ENCODE measurements at places on chromosomes 16 and 17.

DNA sequence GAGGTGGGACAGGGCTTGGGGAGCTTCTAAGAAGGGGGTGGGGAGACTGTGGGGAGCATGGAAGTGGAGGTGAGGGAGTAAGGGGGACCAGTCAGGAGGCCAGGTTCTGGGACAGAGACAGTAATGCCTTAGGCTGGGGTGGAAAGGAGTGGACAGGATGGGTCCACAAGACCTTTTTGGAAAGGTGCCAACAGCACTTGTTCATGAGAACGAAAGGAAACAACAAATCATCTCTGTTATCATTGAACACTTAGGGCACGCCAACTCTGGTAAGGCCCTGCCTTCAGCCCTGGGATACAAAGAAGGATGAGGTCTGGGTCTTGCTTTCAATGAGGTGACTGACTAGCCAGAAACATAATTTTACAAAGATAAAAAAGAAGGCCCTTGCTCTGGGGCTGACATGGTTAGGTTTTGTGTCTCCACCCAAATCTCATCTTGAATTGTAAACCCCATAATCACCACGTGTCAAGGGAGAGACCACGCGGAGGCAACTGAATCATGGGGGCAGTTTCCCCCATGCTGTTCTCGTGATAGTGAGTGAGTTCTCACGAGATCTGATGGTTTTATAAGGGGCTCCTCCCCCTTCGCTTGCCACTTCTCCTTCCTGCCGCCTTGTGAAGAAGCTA is 113.8 kb downstream of the SLC39A11 start:
- no peak for DNase-seq

GRCh38 chr16:56670620-56670934 is 963 bp downstream of the MT1H start:
- DNase-seq: no peak

- DNase-seq: no peak
Observed at GRCh38 chr16:48091117-48091516, 64.7 kb downstream of the ABCC12 start.

DNA sequence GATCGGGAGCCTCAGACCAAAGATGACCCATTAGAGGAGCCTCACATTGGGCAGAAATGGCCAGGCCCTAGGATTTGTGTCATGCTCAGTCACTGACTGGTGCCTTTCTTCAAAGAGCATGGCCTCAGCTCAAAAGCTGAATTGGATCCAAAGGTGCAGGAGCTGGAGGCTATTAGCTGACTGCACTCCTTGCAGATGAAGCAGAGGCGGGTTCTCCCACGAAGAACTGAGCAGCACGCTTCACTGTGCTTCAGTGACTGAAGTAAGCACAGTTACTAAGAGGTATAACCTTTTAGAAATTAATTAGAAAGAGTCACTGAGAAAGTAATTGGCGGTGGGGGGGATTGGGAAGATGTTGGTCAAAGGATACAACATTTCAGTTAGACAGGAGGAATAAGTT is 18.7 kb upstream of the COX10 start:
- DNase-seq: no peak

GRCh38 chr17:1203111-1203966 is 23.6 kb upstream of the ABR start:
- DNase-seq: peak; percentile 28

DNA sequence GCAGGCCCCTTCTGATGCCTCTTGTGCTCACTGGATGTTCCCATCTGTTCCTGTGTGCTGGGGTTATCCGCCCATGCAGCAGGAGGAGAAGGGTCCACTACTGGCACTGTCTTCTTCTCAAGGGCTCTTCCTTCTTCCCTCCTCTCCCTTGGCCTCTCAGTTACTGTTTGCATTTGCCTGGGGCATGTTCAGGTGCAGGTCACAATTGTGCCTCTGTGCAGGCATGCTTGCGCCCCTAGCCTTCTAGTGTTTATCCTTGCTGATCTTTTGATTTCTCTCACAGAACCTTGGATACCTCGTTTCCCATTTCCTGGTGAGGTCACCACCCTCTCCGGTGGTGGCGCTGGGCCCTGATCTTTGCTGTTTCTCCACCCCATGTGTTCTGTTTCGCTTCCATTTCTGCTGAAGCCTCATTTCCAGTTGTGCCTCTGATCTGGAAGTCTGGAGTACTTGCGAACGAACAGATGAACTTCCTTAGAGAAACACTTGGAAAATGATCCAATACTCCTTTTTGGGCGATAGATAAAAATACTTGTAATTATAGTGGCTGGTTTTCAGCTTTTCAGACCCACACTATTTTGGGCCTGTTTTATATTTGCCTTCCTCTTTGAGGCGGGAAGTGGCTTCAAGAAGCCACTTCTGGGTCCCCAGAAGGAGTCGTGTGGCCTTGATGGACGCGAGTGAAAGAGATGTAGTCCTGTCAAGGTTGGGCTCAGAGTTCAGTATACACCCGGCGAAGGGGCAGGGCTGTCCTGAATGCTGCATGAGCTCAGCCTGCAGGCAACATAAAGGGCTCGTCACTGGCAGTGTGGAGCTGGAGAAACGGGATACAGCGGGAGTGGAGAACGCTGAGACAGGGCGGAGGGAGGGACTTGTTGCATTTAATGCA is 312.9 kb downstream of the SNX29 start:
- DNase-seq: peak; percentile 9

- DNase-seq: peak; percentile 49
Observed at GRCh38 chr17:58006560-58006923, 504 bp downstream of the SRSF1 start.

DNA sequence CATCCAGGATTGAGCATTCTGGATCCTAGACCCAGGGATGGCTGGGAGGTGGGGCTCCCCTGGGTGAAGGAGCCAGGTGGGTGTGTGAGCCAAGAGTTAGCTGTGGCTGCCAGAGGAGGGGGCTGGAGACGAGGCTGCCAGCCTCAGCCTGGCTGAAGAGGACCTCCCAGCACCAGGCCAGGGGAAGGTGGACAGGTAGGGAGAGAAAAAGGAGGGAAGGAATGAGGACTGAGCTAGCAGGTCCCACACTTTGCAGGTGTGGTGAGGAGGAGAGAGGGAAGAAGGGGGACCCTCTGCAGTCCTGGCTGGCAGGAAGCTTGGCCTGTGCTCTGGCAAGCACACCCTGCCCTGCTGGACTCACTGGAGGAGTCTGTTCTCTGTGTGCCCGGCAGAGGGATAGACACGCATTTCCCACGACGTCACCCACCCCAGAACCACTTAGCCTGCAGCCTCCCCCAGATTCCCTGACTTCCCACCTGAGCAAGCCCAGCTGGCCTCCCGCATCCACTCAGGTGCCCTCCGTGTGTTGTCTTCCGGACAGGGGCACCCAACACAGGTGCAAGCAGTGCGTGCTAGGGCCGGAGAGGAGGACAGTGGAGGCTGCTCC is 42.0 kb downstream of the SOCS3 start:
- DNase-seq: no peak

DNA sequence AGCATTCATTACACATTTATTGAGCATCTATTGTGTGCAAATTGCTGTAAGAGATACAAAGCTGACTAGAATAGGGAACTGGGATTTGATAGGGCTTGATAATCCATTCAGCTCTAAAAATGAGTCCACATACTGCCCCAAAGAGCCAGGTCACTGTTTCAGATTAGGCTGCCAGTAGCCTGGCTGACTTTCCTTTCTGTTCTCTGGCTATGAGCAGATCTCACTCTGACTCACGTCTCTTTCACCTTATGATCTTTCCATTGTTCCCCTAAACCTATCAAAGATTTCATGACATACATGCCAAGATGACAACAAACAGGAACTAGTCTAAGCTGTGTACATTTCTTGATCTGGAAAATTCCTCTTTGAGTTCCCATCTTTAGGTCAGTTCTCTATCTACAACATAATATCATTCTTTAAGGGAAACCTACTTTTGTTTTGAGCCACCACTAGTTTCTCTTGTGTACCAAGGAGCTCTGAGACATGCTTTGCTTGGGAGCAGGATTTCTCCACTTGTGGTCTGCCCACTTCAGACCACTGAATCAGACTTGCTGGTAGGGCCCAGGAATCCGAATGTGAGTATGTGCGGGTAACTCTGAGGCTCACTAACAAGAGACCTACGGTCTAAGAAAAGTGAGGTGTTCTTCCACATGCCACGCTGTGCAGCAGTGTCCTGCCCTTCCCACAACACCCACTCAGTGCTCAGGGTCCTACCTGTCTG is 40.9 kb upstream of the ICAM2 start:
- DNase-seq: peak; percentile 70

GRCh38 chr17:43094129-43094835 is 30.9 kb downstream of the BRCA1 start:
- peak; percentile 37 for DNase-seq

GRCh38 chr16:27326738-27327585 is 13.2 kb downstream of the IL4R start:
- DNase-seq: peak; percentile 95

DNA sequence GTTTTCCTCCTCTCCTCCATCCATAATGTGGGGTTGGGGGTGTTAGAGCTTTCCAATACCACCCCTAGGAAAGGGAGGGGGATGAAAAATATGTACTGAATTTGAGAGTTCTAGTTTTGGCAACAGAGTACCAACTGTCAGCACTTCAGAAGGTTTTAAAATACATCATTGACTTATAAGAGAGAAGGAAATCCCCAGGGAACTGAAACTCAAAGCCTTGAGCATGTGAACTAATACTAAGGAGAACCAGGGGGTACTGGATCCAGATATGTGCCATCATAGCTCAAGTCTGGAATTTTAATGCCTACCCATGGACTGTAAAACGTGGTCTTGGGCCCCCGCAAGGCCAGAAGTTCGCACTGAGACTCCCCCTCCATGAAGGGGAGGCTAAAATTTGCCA is 15.8 kb downstream of the CACNG5 start:
- DNase-seq: no peak

DNA sequence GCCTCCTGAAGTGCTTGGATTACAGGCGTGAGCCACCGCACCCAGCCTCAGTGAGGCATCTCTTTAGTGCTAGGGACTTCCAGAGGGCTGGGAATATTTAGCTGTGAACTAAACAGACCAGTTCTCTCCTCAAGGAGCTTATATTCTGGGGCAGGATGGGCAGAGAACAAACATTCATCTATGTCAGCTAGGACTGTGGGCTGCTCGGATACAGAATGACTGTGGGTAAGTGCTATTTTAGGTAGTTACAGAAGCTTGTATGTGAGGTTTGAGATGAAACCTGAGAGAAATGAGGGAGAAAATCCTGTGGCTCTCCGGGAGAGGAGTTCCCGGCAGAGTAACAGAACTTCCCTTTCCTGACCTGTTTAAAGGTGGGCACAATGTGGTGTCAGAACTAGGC is 6.2 kb upstream of the INPP5K start:
- DNase-seq: no peak
